ENCODE measurements at places on chromosomes 4 and X.

GRCh38 chr4:145279122-145279960, 99.0 kb upstream of the OTUD4 start:
- DNase-seq: no peak

- DNase-seq: no peak
Measured at GRCh38 chrX:64334467-64334866, 60.8 kb downstream of the MTMR8 start.

DNA sequence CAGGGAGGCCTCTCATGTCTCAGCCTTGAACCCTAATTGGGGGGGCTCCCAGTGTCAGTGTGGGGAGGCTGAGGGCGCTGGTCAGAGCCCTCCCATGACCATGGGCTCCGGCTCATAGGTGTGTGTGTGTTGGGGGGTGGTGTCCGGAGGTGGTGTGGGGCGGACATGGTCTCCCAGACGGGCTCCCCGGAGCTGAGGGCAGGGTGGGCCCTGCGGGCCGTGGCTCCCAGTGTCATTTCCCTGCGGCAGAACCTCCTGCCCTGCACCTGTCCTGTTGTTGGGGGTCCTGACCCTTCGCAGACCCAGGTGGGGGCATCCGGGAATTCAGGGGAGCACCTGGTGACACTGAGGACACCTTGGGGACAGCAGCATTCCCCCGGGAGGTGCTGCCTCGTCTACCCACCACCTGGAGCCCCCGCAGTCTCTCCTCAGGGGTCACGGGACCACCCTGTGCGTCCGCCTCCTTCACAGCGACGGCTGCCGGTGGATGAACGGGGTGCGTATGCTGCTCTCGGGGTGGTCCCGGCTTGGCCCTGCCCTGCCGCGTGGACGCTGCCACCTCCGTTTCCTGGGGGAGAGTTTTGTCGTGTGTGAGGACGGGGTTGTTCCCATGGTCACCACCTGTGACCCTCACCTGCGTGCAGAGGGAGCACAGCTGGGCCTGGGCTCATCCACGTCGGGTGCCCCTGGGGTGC, 14.5 kb upstream of the GTPBP6 start:
- no peak for DNase-seq

GRCh38 chr4:2087170-2087569, 28.0 kb downstream of the NAT8L start:
- DNase-seq: no peak

- no peak for DNase-seq
Measured at GRCh38 chr4:187139141-187139540, 415.5 kb upstream of the FAT1 start.
